AG10803 (cell line): ENCODE measurements at places on chromosomes 16 and 17.

DNA sequence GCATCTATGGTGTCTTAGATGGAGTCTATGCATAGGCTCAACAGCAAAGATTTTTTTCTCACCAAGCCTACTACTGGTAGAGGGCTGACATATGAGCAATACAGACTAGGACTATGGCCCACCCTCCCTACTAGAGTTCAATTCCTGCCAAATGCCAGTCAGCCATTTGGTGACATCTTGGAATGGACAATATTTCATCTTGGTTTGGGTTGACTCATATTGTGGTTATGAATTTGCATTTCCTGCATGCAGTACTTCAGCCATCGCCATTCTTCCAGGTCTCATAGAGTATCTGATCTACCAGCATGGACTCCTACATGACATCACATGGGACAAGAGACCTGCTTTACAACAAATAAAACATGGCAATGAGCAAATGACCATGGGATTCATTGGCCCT is 778.1 kb upstream of the SOX9 start:
- no peak for DNase-seq

DNA sequence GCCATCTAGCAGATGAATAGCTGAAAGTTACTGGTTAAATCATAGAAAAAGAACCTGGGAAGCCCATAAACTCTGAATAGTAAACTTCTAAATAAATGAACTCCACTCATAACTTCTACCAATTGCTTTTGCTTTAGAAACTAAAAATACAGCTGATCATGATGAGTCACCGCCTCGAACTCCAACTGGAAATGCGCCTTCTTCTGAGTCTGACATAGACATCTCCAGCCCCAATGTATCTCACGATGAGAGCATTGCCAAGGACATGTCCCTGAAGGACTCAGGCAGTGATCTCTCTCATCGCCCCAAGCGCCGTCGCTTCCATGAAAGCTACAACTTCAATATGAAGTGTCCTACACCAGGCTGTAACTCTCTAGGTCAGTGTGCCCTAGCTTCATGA is 9.7 kb downstream of the KAT7 start:
- DNase-seq, result no peak

- DNase-seq, result no peak
Measured at GRCh38 chr17:74877592-74878548, 5.1 kb upstream of the FDXR start.

DNA sequence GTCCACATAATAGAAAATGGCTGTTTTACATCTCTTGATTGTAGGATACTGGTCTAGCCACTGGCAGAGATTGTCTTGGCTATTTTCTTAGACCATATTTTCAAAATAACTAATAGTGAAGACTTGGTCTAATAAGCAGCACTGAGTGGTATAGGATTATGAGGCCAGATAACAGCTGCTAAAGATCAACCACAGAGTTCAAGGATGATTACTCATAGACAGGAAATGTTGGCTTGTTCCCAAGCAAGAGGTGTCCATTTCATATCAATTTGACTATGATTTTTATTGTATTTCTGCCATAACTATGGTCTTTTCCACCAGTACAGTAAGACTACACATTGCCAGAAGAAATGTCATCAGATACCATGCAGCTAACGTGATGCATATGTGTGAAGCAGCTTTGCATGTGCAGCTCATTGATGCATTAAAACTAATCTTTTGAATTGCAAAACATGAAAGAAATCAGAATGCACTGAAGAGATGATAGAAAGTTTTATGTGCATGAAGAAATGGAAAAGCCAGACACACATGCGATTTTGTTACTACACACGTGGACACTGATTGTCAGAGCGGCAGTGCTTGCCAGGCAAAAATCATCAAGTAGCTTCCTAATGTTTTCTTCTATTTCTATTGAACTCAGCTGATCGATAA is 693.3 kb downstream of the CDH11 start:
- peak; percentile 76 for DNase-seq

- no peak for DNase-seq
Measured at GRCh38 chr16:85180827-85181738, 68.8 kb upstream of the CIBAR2 start.

- DNase-seq, result peak; percentile 75
Measured at GRCh38 chr17:17075125-17075781, 33.0 kb downstream of the MPRIP start.

DNA sequence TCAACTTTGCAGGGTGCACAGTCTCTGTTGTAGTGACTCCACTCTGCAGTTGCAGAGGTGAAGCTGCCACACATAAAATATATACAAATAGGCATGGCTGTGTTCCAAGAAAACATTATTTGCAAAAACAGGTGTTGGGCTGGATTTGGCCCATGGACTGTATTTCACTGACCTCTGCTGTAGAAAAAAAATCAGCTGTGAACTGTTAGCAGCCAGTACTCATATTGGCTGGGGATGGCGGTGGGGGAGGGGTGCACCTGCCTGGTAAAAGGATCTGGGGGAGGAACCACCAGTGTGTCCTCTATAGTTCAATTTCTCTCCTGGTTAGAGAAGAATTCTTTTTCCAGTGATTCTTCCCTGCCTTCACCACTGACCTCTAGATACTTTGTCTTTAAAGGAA is 50.0 kb downstream of the SHISA9 start:
- no peak for DNase-seq

DNA sequence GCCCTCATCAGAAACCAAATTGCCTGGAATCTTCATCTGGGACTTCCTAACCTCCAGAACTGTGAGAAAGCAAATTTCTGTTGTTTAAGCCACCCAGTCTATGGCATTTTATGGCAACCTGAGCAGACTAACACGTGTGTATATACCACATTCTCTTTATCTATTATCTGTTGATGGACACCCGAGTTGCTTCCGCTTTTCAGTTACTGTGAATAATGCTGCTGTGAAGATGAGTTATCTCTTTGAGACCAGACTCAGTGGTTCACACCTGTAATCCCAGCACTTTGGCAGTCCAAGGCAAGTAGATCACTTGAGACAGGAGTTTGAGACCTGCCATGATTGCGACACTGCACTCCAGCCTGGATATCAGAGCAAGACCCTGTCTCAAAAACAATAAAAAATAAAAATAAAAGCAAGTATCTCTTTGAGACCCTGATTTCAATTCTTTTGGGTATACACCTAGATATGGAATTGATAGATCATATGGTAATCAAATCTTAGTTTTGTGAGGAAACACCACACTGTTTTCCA is 27.2 kb upstream of the CNEP1R1 start:
- no peak for DNase-seq

GRCh38 chr17:70037498-70037897 is 37.5 kb upstream of the KCNJ16 start:
- DNase-seq, result no peak

DNA sequence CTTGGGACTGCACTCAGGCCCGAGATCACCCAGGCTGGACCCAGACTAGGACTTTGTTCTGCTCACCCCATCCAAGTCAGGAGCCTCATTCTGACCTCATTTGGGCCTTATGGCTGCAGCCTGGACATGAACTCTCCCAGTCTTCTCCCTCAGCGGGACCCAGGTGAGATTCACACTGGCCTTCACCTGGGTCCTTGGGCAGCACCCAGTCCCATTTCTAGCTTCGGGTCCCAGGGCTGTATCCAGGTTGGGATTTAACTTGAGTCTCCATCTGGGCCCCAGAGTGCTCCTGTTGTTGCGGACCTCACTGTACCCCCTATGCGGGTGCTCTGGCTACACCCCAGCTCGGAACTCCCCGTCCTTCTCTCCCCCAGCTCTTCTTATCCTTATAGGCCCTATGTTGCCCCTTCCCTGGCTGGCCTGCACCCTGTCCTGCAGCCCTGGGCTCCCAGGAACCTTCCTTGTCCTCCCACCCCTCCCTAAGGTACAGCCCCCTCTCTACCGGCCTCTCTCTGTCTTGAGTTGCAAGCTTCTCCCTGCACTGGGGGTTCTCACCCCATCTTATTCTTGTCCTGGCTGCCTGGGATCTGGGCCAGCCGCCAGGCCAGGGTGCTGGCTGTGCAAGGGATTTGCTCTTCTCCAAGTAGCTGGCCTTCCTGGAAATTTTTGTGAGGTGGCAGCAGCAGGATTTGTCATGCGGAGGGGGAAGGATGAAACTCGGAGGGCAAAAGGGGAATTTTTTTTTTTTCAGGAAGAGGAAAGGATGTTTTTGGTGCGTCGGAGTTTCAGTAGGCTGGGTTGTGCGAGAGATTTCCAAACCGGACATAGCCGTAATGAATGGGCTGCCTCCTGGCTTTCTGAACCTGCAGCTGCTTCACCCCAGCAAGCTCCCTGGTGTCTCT is 904 bp downstream of the MAP2K3 start:
- DNase-seq, result peak; percentile 64

DNA sequence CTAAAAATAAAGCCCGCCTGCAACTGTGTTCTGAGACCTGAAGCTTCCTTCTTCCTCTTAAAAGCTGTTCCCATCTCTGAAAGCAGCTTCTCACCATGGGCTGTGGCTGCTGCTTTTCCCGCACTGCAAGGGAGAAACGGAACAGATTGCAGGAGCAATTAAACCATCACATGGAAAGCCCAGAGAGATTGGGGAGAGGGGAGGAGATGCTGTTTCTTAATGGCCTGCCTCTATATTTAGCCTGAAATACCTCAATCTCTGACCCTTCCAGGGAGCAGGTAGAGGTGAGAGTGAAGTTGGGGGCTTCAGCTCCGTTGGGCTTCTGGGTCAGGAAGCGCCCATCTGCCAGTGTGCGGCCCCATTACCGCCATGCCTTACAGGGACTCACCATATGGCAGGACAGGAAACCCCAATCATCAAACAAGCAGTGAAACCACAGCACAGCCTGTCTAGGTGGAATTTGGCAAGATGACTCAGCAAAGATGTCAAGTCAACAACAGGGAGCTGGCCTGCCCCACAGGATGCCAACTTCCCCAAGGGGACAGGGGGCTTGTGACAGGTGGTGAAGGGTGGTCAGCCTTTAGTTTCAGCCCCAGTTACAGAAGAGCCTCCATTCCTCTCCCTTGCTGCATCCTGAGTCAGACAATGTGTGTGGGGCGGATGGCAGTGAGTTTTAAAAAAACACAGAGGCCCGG is 286.6 kb upstream of the CCL2 start:
- no peak for DNase-seq

- DNase-seq, result no peak
Measured at GRCh38 chr17:46117850-46118696, 75.2 kb downstream of the KANSL1 start.

GRCh38 chr16:67526149-67526791 is 2.4 kb upstream of the RIPOR1 start:
- no peak for DNase-seq

- DNase-seq, result no peak
Measured at GRCh38 chr17:34633351-34633750, 54.0 kb downstream of the TMEM132E start.

GRCh38 chr16:88337021-88337420 is 45.7 kb upstream of the ZNF469 start:
- DNase-seq, result no peak

GRCh38 chr16:65181071-65181561 is 59.3 kb upstream of the CDH11 start:
- peak; percentile 72 for DNase-seq

- DNase-seq, result no peak
Measured at GRCh38 chr17:83159204-83160049, 80.0 kb downstream of the METRNL start.

GRCh38 chr16:56601325-56601724 is 7.1 kb upstream of the MT2A start:
- DNase-seq, result no peak

DNA sequence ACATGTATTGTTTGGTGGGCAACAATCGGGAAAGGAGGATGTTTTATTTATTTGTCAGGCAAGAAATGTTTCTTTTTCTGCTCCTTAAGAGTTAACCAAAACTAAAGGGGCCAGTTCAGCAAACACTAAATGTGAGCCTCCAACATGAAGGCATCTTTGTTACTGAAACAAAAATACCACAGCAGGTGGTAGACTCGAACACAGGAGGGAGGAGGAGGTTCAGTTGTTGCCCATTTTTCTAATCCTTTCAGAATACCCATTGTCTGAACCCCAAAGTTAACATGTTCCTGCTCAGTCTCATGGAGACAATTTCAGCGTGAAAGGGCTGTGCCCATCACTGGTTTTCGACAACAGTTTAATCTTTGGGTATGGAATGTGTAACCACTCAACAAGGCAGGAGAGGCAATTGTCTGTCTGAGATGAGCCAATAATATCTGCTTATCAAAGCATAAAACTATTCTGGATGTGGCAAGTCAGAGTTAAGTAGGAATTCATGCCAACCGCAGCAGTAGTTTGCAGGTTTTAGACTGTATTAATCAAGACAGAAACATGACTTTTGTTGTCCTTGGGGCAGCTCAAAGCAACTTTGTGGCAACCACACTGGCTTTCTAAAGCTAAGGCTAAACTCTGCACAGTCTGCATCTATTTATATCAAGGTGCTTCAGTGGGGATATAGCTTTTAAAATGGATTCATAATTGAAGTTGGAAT is 211.7 kb downstream of the FTO start:
- peak; percentile 46 for DNase-seq

DNA sequence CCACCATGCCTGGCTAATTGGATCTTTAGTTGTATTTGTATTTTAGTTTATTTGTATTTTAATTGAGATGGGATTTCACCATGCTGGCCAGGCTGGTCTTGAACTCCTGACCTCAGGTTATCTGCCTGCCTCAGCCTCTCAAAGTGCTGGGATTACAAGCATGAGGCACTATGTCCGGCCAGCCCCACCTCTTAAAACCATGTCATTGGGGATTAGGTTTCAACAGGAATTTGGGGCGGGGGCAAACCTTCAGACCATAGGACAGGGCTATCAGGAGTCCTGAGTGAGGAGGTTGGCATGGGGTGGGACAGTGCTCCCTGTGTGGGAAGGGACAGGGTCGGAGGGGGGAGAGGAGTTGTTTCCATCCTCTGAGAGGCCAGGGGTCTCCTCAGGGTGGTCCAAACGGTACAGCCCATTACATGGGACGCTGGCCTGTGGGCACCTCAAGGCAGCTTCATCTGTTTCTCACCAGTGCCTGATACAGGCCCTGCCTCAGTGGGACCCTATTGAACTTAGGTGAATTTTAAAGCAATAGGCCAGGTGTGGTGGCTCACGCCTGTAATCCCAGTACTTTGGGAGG is 21.6 kb downstream of the GAA start:
- no peak for DNase-seq

GRCh38 chr17:11944587-11944986 is 52.7 kb downstream of the ZNF18 start:
- no peak for DNase-seq

DNA sequence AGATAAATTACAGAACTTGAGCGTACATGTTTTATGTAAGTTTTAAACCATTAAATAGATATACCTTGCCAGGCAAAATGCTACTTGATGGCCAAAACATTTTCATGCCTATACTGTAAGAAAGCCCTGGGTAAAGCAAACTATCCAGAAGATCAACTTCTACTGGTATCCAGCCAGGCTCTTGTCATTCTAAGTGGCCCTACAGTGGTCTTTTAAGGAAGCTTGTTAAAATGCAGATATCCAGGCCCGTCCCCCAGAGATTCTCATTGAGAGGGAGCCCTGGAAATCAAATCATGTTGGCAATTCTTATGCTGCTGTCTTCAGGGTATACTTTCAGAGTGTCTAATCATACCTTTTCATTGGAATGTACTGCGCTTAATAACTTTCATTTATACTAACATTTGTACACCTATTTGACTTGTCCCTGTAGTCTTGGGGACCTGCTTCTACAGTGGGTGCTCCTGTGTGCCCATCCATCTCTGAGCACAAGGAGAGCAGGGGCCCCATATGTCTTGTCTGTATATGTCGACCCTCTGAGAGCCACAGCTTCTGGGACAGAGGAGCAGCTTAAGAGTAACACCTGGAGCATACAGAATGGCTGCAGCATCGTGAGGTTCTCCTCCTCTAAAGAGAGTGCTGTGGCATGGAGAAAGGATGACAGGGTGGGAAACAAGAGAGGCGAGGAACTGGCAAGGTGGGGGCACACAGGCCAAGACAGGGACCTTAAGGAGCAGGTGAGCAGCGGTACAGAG is 43.6 kb upstream of the ANKFY1 start:
- DNase-seq, result no peak

- no peak for DNase-seq
Measured at GRCh38 chr16:81688182-81688581, 90.9 kb upstream of the PLCG2 start.
